ENCODE measurements at places on chromosomes 1 and 21.

- no peak for DNase-seq
Observed at GRCh38 chr1:50976111-50976889, 6.3 kb downstream of the CDKN2C start.

DNA sequence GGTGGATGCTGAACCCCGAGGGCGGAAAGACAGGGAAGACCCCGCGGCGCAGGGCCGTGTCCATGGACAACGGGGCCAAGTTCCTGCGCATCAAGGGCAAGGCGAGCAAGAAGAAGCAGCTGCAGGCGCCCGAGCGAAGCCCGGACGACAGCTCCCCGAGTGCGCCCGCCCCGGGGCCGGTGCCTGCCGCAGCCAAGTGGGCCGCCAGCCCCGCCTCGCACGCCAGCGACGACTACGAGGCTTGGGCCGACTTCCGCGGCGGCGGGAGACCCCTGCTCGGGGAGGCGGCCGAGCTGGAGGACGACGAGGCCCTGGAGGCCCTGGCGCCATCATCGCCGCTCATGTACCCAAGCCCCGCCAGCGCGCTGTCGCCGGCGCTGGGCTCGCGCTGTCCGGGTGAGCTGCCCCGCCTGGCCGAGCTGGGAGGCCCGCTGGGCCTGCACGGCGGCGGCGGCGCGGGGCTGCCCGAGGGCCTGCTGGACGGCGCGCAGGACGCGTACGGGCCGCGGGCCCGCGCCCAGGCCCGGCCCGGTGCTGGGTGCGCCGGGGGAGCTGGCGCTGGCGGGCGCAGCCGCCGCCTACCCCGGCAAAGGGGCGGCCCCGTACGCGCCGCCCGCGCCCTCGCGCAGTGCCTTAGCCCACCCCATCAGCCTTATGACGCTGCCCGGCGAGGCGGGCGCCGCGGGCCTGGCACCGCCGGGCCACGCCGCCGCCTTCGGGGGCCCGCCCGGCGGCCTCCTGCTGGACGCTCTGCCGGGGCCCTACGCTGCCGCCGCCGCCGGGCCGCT, 20.7 kb downstream of the FOXO6 start:
- DNase-seq: peak; percentile 47

GRCh38 chr21:37214952-37215351, 52.2 kb downstream of the VPS26C start:
- no peak for DNase-seq

GRCh38 chr1:64357422-64357821, 112.5 kb upstream of the CACHD1 start:
- DNase-seq: no peak

- no peak for DNase-seq
Observed at GRCh38 chr1:186496171-186496851, 35.4 kb upstream of the PDC start.

DNA sequence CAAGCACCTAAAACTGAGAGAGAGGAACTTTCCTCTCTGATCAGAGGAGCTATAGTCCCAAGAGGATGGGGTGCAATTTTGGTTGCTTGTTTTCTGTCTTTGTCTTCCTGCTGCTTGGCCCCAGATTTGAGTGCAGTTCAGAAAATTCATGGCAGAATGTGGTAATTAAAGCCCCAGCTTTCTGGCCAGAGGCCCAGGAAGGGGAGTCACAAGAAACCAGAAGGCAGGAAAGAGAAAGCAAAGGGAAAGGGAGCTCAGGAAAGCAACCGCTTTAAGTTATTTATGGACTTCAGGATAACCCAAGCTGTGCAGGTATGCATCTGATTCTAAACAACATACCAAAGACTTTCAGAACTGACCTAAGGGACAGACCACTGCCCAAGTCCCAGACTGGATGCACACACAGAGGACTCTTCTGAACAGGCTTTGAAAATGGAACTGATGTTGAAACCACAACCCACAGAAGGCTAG, 88.8 kb downstream of the ST3GAL3 start:
- DNase-seq: no peak

- DNase-seq: no peak
Observed at GRCh38 chr1:223364685-223365382, 858 bp upstream of the SUSD4 start.

Measured in HT-29 (cell line).